Stimulated activated CD4-positive, alpha-beta T cell treated with anti-CD3 and anti-CD28 coated beads, TNF-alpha, amount 100 ng/mL, for 24 hours (primary cell): ENCODE measurements at places on chromosomes 1 and 21.

- peak; percentile 67 for DNase-seq
Observed at GRCh38 chr1:2194319-2194897, at the start of gene FAAP20. Gene FAAP20, minus strand, starts transcription at chr1:2194772. Its CDS starts 23 bp downstream, at chr1:2194749.

- DNase-seq, result no peak
Observed at GRCh38 chr1:14794136-14794768, 195.8 kb downstream of the KAZN start.

DNA sequence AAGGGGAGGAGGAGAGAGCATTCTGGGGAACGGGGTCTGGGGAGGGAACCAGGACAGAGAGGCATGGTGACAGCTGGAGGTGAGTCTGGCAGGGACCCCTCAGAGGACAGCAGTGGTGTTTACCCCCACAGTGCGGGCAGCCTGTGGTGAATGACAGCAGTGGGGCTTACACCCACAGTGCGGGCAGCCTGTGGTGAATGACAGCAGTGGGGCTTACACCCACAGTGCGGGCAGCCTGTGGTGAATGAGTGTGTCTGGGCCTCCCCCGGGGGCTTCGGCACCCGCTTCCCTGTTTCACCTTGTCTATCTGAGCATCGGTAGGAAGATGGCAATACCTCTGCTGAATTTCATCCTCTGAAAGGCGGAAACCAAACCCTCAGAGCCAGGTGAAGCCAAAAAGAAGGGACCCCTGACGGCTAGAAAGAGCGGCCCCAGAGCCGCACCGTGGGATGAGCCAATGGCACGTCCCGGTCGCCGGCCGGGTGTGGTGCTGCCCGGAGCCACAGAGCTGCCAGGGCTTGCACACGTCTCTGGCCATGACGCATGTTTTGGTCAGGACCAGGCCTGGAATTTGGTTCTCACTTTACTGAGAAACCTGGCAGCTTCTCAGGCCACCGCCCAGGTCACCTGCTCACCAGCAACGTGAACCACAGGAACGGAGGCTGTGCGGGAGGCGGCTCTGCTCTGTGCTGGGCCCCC, 54.1 kb downstream of the SIK1 start:
- no peak for DNase-seq

DNA sequence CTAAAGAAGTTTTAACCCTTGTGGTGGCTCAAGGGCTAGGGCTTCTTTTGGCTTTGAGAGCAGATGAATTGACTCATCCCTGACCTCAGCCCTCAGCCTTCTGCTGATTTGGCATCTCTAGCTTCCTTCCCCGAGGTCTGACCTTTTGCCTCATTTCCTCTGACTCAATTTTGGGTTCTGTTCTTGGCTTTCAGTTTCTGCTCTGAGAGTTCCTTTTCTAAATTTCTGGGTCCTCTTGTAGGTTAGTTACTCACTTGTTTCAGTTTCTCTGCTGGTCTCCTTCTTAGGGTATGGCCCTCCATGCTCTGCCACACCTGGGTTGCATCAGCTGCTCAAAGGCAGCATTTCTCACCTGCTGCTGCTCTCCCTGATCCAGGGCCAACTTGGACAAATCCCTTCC, 19.4 kb downstream of the PDE4B start:
- peak; percentile 19 for DNase-seq

DNA sequence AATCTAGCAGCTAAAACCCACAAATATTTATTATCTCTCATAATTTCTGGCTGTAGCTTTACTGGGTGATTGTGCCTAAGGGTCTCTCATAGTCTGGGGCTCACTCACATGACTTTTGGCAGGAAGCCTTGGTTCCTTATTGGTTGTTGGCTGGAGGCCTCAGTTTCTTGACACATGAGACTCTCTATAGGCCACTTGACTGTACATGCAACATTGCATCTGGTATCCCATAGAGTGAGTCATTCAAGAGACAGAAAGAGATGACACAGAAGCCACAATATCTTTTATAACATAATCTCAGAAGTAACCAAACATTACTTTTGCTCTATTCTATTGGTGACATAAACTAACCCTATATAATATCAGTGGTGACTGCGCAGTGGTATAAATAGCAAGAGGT, 128.5 kb upstream of the HNRNPU start:
- DNase-seq, result no peak

DNA sequence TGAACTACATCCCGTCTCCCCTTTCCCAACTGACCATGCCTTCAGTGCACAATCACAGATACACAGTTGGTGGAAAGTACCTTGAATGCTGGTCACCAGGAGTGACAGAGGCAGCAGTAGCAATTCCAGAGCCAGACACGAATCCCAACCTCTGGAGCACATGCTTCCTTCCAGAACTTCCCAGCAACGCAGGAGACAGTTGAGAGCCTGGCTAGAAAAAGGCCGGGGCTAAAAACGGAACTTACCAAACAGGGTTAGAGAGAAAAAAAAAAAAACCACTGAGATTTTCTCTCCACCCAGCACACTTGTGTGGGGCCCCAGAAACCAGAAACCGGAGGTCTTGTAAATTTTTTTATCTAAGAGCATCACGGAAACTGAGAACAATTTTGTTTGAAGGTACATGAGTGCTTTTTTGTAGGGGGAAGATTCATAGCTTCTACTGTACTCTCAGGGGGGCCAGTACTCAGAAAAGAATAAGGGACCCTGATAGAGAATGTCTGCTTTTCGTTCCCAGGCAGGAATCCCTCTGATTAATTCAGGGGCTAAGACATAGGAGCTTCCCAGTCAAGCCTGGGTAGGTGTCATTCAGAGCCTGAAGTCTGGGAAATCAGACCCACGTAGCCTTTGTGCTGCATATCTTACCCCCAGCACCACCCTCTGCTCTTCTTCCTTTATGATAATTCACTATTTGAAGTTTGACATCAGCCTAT, at the start of gene CD48:
Gene CD48, minus strand, starts transcription at position 221 of the 710 bp plus-strand sequence. Its CDS starts 59 bp downstream, at position 162.
- DNase-seq, result no peak

DNA sequence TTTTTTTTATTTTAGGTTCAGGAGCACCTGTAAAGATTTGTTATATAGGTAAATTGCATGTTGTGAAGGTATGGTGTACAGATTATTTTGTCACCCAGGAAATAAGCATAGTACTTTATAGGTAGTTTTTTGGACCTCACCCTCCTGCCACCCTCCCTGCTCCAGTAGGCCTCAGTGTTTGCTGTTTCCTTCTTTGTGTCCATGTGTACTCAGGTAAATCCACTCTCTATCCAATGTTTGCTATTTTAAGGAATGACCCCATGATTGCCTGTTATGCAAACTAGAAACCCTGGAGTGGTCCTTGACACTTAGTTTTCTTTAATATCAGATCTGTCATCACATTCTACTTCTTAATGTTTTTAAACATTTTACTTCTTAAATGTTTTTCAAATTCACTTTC, 33.9 kb downstream of the LHX9 start:
- DNase-seq, result no peak

GRCh38 chr1:203702130-203702577, 62.8 kb upstream of the LAX1 start:
- DNase-seq, result peak; percentile 58

DNA sequence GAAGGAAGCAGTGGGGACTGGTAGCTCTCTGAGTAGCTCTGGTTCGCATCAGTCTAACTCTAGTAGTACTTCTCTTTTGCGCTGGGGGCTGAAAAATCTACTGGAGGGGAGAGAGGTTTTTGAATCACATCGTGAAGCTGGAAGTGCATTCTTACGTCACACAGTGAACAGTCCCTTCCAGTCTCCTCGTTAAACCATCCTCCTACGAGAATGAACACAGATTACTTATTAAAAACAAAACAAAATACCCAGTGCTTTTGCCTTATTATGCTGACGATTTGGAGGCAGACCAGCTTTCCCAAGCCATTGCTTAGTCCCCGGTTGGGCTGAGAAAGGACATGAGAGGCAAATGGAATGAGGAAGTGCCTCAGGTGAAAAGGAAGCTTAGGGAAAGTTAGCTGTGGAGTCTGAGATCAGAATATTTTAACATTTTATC, 16.1 kb downstream of the HUNK start:
- no peak for DNase-seq

DNA sequence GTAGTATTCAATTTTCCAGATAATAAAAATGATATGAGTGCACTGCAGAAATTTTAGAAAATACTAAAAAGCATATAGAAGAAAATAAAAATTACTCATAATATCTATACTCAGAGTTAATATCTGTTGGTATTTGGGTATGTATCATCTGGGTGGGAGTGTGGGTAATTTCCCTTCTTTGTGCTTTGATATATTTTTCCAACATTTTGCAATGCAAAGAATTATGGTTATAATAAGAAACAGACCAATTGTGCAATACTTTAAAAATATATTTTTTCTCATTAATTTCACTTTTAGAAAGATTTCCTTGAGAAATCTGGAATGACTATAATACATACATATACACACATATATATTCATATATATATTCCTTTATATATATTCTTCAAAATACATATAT, 665.7 kb downstream of the ADGRL2 start:
- DNase-seq, result no peak

GRCh38 chr21:34801519-34802132, 132.8 kb downstream of the CLIC6 start:
- no peak for DNase-seq

- no peak for DNase-seq
Observed at GRCh38 chr1:8477983-8478362, 160.1 kb downstream of the SLC45A1 start.

GRCh38 chr1:71521655-71522264, 440.9 kb upstream of the ZRANB2 start:
- DNase-seq, result no peak

DNA sequence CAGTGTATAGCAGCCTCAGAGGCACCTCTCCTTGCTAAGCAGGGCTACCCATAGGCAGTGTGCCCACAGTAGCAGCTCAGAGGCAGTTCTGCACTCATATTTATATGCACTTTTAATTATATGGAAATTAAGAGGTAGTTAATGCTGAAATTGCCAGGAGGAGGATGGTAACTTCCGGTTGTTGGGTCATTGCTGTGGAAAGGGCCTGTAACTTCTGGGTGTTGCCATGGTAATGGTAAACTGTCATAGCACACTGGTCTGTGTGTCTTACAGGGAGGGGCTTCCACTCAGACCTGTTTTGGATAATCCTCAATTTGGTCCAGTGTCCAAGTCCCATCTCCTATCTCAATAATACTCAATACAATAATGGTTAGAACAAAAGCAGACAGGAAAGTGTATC, 7.6 kb downstream of the CFH start:
- DNase-seq, result no peak

DNA sequence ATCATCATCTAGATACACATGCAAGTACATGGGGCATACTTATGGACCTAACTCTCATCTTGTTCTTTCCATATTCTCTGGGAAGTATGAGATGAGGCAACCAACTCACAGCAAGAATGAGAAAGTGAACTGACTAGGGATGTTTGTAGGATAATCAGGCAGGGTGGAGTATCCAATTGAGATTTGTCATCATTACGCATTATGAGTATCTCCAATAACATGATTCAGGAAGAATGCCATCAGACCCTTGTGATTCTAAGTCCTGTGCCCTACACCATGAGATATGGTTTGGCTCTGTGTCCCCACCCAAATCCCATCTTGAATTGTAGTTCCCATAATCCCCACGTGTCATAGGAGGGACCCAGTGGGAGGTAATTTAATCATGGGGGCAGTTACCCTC, 154.0 kb downstream of the SLC30A10 start:
- DNase-seq, result no peak

DNA sequence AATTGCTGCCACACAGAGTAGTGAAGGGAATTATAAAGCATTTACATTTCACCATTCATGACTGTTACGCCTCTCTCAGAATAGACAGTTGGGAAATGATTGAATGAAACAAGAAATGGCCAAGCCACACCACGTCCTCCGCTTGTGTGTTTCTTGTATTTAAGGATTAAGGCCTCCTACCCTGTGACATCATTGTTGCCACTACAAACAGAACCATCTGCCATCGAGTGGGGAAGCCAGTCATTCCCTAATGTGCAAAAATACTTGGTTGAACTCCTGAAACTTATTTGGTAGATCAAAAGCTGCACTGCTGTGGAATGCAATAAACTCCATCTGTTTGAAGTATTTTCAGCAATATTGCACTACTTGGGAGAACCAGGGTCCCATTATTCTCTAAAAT, 99.0 kb upstream of the C1orf105 start:
- DNase-seq, result no peak

- DNase-seq, result no peak
Observed at GRCh38 chr1:75034376-75034775, 99.8 kb upstream of the LHX8 start.
